ENCODE measurements at places on chromosomes 2 and 18.

DNA sequence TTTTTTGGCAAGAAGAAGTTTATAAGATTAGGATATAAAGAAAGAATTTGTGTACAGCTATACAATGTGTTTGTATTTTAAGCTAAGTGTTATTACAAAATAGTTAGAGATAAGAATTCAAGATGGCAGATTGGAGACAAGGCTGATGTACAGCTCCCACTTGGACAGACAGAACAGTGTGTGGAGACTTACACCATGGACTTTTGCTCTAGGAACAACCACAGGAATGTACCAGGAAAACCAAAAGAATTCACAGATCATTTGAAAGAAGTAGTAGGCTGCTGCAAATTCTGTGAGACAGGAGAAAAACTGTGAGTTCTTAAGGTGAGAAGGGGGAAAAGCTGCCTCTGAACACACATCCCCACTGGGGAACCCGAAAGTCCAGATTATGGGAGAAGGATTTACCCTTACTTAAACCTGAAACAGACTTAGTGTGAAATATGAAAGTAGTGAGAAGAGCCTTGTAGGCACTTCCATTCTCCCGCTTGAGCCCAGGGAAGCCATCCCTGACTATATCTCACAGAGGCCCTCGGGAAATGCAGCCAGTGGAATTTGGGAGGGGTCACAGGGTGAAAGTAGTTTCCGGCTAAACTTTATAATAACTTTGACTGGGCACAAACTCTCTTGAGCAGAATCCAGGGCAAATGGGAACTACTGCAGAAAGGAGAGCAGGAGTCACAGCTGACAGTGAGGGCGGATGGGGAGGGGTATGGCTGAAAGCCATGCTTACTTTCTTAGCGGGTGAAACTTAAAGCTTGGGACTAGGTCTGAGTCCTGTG lies 11.6 kb upstream of the RPRD1A start:
- no peak for DNase-seq

DNA sequence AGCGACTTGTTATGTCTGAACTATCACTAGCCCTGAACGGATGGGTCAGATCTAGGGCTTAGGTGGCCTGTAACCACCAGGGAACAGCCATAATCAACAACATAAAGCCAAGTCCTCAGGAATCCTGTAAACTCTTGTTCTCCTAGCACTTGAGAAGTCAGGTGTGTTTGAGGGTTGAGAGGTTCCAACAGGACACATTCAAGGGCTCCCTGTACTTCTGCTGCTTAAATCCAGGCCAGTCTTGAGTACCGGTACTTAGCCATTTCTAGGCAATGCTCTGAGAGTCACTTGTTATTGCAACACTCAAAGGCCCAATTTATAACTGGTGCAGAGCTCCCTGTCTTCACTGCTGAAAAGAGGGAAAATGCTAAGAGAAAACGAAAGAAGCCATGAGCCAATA lies 21.6 kb upstream of the SLC40A1 start:
- DNase-seq, result no peak

- no peak for DNase-seq
Measured at GRCh38 chr2:234241656-234242458, 191.4 kb downstream of the SPP2 start.

DNA sequence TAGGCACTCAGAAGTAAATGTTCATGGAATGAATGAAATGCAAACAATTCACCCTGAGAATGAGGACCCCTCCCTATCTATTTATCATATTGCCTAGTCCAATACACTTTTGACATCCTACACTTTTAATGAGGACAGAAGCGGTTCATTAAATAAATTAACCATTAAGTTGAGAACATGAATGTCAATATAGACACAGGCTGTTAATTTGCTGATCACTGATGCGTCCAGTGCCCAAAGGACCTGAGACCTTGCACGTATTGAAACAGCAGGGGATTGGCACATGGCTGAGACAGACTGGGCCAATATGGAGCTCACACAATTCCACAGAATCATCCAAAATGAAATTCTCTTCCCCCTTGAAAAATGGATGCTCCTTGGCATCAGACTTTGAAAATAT lies 430.0 kb downstream of the SLC4A3 start:
- DNase-seq, result no peak

DNA sequence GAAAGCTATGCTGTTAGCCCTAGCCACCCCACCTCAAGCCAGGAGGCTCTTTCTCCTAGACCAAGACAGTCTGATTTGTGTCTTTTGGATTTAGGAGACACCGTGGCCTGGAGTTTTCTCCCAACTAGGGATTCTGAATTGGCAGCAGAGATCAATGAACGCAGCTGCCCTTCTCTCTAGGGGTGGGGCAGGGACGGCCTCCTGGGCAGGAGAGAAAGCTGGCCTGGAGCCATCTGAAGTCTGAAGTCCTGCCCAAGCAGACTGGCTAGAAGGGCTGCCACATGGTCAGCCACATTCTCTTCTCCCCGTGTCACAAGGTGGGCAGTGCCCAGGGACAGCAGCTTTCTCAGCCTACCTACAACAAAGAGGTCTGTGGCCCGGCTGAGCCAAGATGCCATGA lies 45.1 kb downstream of the PIEZO2 start:
- DNase-seq, result no peak

DNA sequence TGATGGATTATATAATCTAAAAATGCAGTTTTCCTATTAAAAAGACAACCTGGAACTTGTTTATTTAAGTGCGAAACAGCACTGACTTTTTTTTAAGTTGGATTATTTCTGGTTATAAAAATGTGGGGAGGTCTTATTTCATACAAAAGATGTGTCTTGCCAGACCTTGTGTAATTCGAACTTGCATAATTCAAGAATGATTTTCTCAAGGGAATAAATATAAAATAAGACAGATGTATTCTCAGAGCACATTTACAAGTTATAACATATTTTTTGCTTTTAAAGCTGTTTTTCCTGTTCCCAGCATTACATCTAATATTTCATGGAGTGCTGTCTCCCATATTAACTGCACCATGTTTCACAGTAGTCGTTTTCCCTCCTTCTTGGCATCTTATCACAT lies 263.1 kb downstream of the CDH20 start:
- DNase-seq, result no peak

DNA sequence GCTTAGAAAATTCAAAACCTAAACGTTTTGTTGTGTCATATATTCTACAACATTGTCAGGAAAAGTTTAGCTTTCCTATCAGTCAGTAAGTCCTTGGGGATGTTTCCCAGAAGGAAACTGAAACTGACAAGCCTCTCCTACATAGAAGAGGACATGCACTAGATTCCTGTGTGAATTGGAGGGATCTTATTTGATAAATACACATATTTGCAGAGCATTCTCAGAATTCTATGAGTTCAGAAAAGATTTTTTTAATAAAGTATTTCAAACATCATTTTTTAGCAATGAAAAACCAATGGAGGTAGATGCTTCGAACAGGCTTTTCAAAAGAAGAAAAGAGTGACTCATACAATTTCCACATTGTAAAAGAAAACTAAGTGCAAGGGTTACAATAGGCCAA lies 1706.7 kb downstream of the SUCLG1 start:
- DNase-seq, result no peak

DNA sequence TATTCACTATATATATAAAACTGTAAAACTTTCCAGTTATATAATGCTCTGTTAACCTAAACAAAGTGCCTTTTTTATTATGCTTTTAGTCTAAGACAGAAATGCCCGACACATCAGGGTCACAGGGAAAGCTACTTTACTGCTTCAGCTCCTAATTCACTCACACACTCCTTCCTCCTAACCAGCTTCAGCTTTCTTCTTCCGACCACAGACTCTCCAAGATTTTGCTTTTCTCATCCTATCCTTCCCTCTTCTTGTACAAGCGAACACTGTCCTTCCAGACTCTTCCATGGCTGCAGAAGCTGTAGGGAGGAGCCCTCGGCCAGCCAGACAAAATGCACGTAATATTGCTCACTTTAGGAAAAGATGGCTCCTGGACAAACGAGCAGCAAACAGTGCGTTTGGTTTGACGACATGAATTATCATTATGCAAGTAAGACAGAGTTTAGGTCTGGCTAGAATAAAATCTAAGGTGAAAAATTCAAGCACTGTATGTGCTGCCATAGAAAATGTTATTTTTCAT lies 47.5 kb upstream of the HNRNPA3 start:
- DNase-seq, result no peak

- no peak for DNase-seq
Measured at GRCh38 chr2:100957996-100958653, 44.0 kb upstream of the RPL31 start.

DNA sequence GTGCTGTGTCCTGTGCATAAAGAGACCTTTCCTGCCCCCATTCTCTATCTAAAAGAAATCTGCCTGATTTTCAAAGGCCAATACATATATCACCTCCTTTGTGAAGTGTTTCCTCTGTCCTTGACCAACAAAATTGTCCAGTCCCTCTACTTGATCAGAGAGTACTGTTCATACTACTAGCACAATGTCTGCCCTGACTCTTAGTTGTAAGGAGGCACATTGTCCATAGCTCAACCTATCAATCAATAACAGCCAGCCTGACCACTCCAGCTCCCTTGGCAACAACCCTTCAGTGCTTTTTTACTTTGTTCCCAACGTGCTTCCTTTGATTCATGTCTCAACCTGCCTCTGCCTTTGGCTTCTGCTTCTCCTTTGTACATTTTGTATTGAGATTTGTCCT lies 398.9 kb downstream of the TRIB2 start:
- DNase-seq, result no peak

DNA sequence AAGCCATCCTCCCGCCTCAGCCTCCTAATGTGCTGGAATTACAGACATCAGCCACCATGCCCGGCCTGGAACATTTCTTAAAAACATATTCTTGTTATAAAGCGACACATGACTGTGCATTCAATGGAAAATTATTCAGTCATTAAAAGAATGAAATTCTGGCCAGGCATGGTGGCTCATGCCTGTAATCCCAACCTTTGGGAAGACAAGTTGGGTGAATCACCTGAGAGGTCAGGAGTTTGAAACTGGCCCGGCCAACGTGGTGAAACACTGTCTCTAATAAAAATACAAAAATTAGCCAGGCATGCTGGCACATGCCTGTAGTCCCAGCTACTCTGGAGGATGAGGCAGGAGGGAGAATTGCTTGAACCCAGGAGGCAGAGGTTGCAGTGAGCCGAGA lies 21.6 kb upstream of the RPRD1A start:
- DNase-seq, result no peak

DNA sequence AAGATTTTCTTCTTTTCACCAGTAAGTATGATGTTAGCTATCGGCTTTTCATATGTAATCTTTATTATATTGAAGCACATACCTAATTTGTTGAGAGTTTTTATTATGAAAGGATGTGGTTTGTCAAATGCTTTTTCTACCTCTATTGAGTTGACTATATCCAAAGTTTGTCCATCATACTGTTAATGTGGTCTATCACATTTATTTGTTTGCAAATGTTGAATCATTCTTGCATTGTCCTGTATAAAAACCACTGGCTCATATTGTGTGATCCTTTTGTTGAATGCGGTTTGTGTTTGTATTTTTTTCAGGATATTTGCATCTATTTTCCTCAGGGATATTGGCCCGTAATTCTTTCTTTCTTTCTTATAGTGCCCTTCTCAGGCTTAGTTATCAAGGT lies 675.5 kb downstream of the NUP35 start:
- DNase-seq, result no peak

GRCh38 chr2:190628591-190629319 lies 20.1 kb upstream of the NAB1 start:
- DNase-seq, result no peak

GRCh38 chr2:141810148-141810547 lies 320.7 kb downstream of the LRP1B start:
- no peak for DNase-seq

DNA sequence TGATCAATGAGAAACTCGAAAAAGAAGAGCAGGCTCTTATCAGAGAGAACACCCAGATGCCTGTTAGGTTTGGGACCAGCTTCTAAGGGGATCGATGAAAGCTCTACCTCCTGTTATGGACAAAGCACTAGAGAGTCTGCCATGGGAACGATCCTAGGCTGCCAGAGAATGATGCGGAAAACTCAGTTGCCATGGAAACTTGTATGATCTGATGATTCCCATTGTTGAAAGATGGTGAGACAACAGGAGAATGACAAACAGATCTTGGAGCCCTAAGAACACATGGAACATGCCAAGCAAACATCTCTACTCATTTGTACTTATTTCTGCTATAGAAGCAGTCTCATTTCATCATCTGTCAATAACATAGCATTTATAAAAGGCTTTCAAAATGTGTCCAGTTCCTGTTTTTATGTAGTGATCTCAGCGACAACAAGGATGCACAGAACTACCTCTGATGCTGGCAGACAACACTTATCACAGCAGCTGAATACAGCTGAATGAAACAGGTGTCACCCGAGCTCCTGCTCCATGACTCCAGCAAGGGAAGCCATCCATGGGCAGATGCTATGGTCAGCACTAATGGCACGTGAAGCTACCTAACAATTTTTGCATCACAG lies 59.6 kb downstream of the NCKAP5 start:
- no peak for DNase-seq

- DNase-seq, result no peak
Measured at GRCh38 chr18:23422751-23423418, 30.2 kb upstream of the RIOK3 start.

GRCh38 chr2:162926907-162927306 lies 88.3 kb upstream of the KCNH7 start:
- DNase-seq, result no peak

DNA sequence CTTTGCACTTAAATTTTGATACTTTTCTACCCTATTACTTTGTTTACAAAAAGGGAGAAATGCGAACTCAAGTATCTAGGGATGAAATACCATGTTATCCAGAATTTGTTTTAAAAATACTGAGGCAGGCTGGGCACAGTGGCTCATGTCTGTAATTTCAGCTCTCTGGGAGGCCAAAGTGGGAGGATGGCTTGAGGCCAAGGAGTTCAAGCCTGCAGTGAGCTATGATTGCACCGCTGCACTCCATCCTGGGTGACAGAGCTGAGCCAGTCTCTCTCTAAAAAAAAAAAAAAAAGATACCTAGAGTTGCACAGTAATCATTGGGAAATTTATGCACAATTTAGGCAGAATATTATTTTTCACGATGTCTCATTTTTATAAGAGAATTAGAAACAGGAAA lies 12.4 kb upstream of the VAPA start:
- no peak for DNase-seq

GRCh38 chr2:71697106-71698004 lies 244.0 kb downstream of the DYSF start:
- DNase-seq, result no peak

DNA sequence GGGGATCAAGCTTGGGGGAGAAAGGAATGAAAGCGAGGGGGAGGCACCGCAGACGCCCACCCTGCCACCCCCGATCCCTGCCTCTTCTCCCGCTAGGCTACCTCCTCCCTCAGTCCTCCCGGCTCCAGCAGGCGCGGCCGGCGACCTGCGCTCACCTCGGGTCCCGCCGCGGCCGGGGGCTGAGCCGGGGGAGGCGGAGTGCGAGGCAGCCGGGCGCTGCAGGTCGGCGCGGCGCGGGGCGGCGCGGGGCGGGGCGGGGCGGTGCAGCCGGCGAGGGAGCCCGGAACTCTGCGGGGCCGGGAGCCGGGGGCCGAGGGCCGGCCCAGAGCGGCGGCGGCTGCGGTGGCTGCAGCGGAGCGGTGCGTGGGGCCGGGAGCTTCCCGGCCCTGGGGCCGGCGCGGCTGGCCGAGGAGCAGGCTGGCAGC lies 477 bp downstream of the ACVR1 start:
- no peak for DNase-seq

GRCh38 chr2:164969909-164970690 lies 14.8 kb upstream of the SLC38A11 start:
- no peak for DNase-seq
